ENCODE measurements at places on chromosomes 12 and 14.

DNA sequence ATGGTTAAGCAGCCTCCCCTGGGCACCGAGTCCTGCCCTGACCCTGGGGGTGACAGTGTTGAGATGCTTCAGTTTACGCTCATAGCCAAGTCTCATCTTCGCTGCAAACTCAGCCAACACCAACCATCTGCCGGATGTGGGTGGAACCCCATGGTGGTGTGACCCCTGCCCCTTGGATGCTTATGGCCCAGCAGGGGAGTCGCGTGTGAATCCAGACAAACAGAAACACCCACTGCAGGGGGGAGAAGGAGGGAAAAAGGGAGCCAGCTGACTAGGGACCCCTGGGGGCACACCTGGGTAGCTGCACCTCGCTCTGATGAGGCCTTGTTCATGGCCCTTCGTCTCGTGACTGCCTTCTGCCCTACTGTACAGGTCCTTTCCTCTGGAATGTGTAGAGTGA, 23.8 kb downstream of the AACS start:
- no peak for DNase-seq

- no peak for DNase-seq
These were observed 4.3 kb downstream of the FRS2 start for GRCh38 chr12:69474456-69474855.

DNA sequence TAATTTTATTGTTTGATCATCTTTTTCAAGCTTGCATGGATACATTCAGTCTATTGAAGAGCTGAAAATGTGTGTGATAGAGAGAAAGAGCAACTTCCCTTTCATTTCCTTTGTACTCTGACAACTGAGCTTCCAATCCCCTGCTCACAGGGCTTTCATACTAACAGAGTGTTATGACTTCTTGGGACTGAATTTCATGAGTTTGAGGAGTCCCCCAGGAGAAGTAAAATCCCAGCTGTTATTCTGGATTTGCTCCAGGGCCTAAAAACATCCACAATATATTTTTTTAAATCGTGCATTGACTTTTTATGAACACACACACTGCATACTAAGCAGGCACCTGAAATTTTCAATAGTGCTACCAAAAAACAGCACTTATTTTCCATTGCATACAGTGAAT, 195.8 kb upstream of the CAND1 start:
- DNase-seq: no peak

DNA sequence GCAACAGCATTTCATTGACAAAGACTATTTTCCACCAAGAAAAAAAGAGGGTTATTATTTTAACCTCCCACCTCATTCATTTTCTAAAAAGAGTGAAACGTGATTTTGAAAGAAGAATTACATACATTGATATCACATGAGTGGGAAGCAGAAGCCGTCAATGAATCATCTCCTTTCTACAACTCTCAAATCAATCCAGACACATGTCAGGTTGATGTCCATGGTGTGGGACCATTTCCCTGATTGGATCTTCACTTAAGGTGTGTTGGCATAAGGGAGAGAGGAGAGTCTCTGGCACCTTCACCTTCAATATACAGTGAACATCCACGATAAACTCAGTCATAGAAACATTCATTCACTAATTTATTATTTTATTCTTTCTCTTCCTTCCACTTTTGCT, 1095.1 kb downstream of the BCL11B start:
- DNase-seq: no peak

- no peak for DNase-seq
These were observed 10.9 kb downstream of the HIF1A start for GRCh38 chr14:61706096-61706690.

DNA sequence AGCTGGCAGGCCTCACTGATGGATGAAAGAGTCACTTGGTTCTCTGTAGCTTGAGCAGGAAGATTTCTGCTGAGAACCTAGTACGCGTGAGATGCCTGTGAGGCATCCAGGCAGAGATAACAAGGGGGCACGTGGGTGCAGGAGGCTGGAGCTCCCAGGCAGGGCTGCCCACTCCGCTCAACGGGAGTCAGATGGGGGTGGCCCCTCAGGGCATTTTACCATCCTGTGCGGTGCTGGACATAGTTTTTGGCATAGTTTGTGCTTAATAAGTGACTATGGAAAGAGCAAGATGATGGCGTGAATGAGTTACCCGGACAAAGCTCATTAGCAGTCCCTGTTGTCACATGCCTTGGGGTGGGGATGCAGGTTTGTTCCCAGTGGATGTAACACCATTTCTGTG, 182.8 kb downstream of the TSPAN9 start:
- DNase-seq: no peak

DNA sequence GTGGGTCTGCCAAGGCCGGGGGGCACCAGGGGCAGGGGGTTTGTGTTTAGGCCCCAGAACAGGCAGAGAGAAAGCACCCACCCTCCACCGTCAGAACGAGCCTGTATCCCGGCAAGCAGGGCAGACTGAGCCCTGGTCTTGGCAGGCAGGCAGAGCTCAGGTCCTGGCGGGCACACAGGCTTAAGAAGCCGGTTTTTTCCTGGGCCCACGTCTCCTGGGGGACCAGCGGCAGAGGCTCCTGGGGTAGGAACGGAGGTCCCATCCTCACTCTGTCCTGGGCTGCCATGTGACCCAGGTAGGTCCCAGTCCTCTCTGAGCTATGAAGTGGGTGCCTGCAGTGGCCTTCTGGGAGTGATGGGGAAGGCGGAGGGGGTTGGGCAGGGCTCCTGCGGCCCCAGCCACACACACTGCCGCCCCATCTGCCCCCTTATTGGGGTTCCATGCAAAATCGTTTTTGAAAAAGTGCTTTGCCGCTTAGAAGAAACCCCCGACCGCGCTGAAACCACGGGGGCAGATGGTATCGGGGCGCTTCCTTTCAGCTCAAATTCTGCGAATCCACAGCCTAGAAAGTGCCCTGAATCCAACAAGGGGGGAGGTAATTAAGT, 24.2 kb downstream of the SH2B3 start:
- DNase-seq: no peak

DNA sequence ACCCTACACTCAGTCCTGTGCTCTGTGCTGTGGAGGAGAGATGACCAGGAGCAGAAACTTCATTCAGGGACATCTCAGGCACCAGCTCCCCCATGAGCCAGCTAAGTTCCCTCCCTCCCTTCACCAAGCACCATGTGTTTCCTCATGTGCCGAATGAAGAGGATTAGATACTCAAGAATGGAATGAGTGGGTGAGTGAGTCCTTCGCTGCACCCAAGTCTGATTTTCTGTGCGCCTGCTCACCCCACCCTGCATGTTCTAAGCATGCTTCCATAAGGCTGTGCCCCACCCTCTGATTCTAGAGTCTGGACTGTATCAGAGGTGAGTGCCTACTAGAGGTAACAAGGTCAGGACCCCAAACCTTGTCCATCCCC, 12.1 kb downstream of the SERPINA5 start:
- no peak for DNase-seq

- DNase-seq: no peak
These were observed 72.4 kb downstream of the IQSEC3 start for GRCh38 chr12:138898-139534.

DNA sequence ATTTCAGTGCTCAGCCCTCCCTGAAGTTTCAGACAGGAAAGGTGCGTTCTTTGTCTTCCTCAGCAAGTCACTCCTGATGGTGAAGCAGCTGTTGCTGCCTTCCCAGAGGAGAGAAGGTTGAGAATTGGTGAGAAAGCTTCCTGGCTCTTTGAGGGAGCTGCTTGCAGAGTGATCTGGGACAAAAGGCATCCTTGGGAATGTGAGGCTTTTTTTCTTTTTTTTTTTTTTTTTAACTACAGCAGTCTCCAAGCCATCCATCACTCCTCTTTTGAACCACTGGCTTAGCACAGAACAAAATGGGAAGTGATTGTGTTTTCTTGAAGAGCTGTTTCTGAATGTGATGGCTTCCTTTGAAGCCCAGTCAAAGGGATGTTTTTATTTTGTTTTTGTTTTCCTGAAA, 120.4 kb upstream of the LRIG3 start:
- DNase-seq: no peak

- no peak for DNase-seq
These were observed 12.2 kb downstream of the KLC1 start for GRCh38 chr14:103641161-103641560.

- peak; percentile 19 for DNase-seq
These were observed 30.0 kb upstream of the SLC38A4 start for GRCh38 chr12:46855760-46856159.

GRCh38 chr14:54443981-54444380, 2.8 kb upstream of the CNIH1 start:
- no peak for DNase-seq

- DNase-seq: no peak
These were observed 93.9 kb downstream of the PLEKHG7 start for GRCh38 chr12:92796650-92797049.

- no peak for DNase-seq
These were observed 1.2 kb downstream of the HNRNPC start for GRCh38 chr14:21267886-21268616.

- no peak for DNase-seq
These were observed 49.2 kb upstream of the MMP17 start for GRCh38 chr12:131779027-131779426.

DNA sequence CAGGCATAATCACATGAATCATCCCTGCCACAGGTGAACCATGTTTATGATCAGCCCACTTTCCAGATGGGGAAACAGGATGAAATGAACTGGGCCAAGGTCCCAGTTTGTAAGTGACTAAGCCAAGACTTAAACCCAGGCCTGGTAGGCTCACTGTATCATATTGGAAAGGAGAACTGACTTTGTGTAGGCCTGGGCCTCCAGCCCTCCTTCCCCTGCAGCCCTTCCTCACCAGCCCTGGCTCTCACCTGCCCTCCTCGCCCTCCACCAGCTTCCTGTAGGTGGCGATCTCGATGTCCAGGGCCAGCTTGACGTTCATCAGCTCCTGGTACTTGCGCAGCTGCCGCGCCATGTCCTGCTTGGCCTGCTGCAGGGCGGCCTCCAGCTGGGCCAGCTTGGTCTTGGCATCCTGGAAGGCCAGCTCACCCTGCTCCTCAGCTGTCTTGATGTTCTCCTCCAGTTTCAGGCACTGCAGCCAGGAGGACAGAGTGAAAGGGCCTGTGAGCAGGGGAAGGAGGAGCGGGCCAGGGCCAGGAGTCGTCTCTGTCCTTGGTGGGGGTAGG, 19.8 kb downstream of the KRT80 start:
- peak; percentile 9 for DNase-seq

- no peak for DNase-seq
These were observed 49.3 kb downstream of the SLC4A8 start for GRCh38 chr12:51473947-51474346.

DNA sequence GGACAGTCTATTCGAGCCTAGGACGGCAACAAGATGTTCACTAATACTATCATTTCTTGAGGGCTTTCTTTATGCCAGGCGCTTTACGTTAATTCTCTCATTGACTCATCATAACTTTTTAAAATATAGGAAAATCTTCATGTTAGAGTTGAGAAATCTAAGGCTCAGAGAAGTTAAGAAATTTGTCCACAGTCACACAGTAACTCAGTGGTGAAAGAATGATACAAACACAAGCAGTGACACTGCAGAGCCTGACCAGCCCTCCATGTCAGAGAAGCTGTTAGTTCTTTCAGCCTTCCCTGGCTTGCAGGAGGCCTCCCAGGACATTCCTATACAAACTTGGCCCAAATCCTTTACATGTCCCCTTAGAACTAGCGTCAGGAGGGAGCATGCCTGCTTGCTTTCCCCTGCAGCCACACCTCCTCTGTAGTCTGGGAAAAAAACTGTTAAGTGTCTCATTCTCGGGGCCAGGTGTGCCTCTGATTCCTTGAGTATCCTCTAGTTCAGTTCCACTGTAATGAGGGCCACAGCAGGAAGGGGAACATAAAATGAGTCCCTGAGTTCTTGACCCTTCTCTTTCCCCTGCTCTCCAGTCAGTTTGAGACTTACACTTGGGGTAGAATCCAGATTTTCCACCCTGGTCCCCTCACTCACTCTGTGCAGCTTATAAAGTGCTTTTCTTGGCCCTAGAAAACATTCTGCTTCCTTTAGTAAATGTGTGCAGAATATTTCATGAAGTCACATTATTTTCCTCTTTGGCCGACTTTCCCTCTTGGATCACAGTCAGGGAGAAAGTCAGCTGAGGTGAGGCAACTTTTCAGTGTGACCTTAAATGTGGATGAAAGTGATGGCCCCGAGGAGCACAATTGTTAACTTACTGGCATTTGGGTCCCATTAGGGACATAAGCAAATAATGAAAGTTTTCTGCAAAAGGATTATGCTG, 152.2 kb upstream of the HIF1A start:
- DNase-seq: no peak

DNA sequence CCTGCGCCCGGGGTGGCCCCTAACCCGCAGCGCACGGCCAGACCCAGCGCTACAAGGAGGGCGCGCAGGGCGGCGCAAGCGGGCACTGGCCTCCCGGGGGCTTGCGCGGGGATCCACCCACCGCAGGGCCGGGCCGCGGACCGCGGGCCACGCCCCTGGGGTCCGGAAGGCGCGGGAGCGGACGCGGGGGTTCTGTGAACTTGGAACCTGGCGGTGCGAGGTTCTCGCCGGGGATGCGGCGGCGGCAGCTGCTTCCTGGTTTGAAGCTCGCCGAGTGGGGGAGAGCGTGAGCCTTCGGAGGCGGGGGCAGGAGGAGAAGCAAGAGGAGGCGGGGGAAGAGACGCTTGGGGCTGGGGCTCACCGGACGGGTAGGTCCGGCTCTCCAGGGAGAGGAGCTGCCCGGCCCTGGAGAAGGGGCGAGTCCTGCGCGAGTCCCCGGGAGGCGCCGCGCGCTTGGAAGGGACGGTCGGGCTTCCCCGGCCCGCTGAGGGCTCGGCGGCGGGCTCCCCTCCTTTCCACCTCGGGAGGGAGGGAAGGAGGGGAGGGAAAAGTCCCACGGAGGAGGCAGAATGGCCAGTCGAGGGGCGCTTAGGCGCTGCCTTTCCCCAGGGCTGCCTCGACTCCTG, at the start of gene PRKCH:
TSS of gene PRKCH (plus strand) at position 195 of the 626 bp plus-strand sequence. CDS start 523 bp downstream, outside the sequence.
- no peak for DNase-seq

DNA sequence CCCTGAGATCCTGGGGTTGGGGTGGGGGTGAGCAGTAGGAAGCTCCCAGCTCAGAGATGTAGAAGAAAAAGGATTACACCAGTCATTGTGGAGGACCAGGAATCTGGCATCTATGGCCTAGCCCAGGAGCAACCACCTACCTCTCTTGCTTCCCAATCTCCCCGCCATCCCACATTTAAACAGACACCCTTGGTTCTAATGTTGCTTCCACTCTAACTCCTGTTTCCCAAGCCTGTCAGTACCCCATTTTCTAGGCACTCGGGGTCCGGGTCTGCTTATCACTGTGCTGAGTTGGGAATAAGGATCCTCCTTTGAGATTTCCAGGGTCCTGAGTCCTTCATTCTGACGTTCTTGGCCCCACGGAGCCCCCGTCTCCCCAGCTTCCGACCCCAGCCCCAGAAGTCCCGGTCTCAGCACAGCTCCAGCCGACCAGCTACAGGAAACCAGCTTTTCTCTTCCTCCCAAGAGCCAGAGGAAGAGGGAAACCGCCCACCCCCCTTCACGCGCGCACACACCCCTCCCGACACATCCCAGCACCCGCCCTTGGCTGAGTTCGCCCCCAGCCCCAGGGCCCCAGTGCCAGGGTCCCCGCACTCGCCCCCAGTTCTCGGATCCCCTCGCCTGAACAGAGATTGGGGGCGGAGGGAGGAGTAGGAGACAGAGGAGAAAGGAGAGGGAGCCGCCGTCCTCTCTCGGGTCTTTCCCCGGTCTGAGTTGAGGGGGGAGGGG, 1.2 kb downstream of the ITGA5 start:
- peak; percentile 24 for DNase-seq

Measured in OCI-M1 (cell line).